GF-D8 (cell line): ENCODE measurements at places on chromosomes 2 and 18.

DNA sequence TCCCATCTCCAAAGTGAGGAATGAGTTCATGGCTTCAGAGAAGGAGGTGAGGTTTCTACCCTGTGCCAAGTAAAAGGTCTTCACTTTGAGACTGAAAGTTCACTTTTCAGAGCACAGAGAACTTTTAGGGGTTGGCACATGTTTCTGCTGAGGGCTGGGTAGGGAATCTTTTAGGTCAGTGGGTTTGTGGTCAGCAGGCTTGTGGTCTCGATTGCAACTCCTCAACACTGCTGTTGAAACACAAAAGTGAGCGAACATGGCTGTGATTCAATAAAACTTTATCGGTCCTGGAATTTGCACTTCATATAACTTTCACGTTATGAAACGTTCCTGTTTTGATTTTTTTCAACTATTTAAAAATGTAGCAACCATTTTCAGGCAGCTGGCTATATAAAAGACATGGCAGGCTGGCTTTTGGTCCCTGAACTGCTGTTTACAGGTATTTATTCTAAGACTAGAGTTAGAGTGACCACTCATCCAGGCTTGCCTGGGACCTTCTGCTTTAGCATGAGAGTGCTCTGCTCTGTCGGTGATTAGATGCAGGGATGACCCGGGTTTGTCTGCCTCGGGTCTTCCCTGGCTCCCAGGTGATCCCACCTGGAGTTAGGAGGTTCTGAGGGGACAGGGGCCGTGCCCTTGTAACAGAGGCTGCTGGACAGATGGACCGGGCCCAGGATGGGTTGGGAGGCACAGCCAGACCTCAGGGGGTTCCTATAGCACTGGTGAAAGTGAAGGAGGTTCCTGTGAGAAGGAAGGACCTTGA is 62.7 kb upstream of the TAF1B start:
- DNase-seq, result peak; percentile 34

DNA sequence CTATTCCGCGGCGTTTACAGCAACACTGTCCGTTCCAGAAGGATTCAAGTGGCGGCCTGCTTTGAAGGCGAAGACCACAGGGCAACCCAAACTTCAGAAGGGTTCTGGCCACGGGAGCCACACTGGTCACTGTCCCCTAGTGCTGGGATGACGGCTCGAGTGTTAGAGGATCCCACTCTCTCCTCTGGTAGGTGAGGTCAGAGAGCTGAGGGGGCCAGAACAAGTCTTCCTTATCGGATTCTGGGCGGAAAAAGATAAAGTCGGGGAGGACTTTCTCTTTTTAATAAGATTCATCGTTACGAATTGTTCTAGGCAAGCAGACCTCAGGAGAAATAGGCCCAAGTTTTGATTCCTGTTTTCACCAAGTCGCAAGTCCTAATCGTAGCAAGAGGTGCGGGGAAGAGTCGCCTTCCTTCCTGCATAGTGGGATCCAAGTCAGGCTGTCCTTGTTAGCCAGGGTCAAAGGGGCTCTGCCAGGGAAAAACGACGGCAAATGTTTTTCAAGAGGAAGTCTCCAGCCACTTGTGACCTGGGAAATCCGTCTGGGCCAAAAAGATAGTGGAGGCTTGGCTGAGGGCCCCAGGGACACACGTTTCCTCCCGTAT is 864 bp upstream of the MYL12A start:
- DNase-seq, result no peak

GRCh38 chr2:74474481-74474880 is 2.0 kb upstream of the MRPL53 start:
- no peak for DNase-seq

- no peak for DNase-seq
Measured at GRCh38 chr18:3449512-3450011, 410 bp upstream of the TGIF1 start.

GRCh38 chr2:12106440-12107080 is 360.1 kb downstream of the LPIN1 start:
- no peak for DNase-seq

- DNase-seq, result no peak
Measured at GRCh38 chr2:170106102-170106840, 71.7 kb upstream of the MYO3B start.

DNA sequence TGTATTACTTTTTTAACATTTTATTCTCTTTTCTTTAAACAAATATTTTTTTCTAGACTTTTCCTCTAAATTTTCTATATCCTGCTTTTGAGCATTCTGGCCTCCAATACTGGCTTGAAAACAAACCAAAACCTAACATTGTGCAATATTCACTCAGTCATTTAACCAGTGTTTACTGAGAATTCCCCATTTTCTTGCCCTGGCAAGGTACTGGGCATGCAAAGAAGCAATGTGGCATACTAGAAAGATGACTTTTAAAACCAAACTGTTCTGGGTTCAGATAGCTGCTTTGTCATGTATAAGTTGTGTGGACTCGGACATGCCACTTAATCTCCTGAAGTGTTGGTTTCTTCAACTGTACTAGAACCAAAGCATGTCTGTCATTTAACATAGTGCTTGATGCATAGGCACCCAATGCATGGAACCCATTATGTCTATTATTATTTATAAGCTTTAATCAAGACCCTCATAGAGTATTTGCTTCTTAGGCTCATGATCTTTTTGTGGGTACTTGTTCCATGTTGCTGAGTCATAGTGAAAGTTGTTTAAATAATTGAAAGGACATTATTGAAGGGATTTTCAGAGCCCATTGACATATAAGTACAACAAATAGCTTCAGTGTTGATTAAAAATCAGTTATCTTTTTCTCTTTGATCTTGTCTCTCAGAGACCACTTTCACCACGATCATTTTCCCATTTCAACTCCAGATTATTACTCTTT is 185.4 kb upstream of the OSR1 start:
- DNase-seq, result no peak

GRCh38 chr2:23468474-23469141 is 83.6 kb downstream of the KLHL29 start:
- DNase-seq, result no peak

DNA sequence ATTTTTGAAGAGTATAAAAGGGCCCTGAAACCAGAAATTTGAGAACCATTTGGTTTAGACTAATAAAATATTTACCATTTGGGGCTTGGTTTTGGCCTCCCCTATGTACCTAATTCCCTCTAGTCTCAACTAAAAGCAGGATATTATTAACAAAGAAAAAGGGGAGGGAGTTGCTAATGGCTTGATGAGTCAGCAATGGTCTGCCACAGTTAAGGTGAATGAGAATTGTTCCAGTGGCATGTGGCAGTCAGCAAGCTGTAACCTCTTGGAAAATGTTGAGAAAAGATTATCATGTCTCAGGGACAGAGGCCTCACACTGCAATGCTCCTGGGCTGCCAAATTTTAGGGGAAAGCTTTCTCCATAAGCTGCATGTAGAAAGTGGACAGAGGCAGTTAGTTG is 20.1 kb upstream of the SLC39A10 start:
- DNase-seq, result no peak

GRCh38 chr18:78295262-78295661 is 684.4 kb upstream of the SALL3 start:
- DNase-seq, result no peak

GRCh38 chr18:5909125-5909524 is 13.8 kb upstream of the TMEM200C start:
- no peak for DNase-seq

DNA sequence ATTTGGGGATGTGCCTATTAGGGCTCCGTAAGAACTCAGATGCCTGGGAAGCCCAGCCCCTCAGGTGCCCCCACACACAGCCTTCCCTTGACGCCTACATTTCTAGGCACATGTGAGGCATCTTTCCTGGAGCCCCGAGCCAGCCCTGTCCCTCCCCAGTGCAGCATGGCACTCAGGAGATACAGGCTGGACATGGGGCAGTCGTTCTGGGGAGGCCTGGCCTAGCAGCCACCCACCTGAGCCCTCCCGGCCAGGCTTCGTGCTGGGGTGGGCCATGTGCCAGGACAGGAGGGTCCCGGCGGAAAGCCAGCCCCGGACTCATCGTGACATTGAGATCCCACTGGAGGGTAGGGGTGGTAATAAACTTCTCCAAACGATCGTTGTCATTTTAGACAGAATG is 15.2 kb downstream of the BOK start:
- no peak for DNase-seq

GRCh38 chr2:170217778-170218251 is 39.9 kb downstream of the MYO3B start:
- DNase-seq, result no peak

DNA sequence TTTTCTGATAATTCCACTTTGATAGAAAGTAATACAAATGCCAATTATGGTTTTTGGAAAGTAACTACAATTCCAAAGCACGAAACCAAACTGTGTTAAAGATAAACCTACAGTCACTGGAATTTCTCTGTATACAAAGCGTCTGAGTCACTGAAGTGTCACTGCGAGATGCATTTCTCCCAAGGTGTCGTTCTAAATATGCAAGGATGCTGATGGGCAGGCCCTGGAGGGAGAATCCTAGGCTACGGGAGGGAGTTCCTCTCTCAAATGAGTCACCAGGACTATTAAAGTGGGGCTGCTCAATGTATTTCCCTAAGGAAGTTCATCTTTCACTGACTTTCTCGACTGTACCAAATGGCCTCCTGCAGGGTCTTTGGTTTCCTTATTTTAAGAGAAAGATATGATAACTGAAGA is 163.8 kb upstream of the STK17B start:
- no peak for DNase-seq

- no peak for DNase-seq
Measured at GRCh38 chr2:46306988-46307655, 9.9 kb downstream of the EPAS1 start.

- DNase-seq, result no peak
Measured at GRCh38 chr2:163736433-163737189, 803 bp upstream of the FIGN start.

- DNase-seq, result no peak
Measured at GRCh38 chr2:190575263-190575662, 40.7 kb upstream of the NEMP2 start.

- no peak for DNase-seq
Measured at GRCh38 chr2:47534179-47534919, 131.4 kb downstream of the MSH2 start.

DNA sequence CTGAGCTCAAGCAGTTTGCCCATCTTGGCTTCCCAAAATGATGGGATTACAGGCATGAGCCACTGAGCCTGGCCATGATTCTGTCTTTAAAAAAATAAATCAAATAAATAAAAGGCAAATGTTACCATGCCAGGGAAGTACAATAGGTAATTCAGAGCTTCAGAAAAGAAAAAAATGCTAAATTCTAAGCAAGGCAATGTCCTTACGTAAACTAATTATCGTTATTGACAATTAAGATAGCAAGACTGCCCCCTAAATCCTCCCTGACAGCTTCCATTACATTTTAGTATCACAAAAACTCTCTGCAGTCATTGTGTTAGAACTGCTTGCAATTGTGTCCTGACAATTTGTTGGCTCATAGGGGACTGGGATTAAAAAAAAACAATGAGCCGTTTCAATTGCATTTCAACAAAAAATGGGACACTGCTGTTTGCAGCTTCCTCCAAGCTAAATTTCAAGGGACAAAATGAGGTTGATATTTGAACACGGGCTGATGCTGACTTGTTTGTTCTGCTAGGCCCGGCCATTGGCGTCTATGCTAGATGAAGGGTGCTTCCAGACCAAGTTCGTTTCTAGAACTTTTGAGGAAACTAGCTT is 88.9 kb downstream of the MOGAT1 start:
- DNase-seq, result no peak

GRCh38 chr18:75482880-75483279 is 55.4 kb upstream of the SMIM21 start:
- no peak for DNase-seq

DNA sequence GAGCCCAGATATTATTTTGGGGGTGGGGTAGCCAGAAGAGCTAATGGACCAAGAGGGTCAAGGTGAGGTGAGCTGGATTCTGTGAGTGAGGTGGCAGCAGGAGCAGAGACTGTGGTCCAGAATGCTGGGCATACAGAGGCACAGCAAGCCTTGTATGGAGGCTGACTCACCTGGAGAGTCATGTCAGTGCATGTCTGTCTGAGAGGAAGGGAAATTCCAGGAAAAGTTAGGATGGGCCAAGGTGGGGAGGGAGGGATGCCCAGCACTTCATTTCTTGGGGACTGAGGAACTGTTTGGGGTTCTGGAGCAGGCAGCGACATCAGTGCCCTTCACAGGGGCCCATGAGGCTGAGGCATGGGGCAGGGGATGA is 21.1 kb downstream of the PER2 start:
- no peak for DNase-seq

DNA sequence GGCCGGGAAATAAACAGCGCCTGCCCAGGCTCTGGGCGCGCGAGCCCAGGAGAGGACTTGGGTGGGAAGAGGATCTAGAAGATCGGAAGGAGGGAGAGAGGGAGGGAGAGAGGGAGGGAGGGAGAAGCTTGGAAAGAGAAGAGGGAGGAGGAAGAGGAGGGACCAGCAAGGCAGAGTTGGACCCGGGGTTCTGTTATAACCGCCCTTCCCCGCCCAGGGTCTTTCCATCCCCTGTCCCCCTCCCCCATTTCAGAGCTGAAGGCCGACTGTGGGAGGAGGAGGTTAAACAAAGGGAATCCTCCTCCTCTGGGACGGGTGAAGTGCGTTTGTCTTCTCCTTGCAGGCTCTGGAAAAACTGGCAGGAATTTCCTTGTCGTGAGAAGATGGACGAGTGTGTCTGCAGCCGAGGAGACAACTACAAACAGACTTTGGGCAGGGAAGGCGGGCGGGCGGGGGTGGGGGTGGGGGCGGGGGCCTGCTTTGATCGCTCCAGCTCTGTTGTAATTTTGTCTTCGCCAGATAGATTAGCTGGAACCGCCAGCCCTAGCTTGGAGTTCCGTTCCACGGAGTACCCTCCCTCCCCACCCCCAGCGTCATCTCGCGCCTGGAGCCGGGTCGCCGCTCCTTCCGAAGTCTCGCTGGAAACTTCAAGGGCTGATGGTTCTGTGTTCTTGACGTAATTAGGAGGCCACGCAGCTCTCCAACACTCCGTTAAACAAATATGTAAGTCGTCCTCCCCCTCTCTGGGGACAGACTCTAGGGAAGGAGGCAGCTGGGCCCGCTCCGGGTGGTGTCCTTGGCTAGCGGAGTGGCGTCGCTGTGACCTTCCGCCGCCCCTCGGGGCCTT is 6.4 kb upstream of the SP9 start:
- no peak for DNase-seq

DNA sequence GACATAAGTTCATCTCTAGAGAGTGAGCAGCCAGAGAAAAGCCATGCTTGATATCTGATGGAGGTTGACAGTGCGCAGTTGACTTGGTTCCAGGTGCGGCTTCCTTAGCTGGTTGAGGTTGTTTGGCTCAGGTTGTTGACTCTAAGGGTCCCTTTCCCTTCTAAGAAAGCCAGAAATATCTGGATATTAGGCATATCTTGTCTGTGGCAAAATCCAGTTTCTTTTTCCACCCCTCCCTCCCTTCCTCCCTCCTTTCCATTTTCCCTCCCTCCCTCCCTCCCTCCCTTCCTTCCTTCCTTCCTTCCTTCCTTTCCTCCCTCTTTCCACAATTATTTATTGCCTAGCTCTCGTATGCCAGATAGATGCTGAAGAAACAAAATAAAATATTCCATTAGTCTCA is 82.6 kb upstream of the TNP1 start:
- no peak for DNase-seq

- no peak for DNase-seq
Measured at GRCh38 chr2:241984658-241985057, 115.1 kb downstream of the RTP5 start.

DNA sequence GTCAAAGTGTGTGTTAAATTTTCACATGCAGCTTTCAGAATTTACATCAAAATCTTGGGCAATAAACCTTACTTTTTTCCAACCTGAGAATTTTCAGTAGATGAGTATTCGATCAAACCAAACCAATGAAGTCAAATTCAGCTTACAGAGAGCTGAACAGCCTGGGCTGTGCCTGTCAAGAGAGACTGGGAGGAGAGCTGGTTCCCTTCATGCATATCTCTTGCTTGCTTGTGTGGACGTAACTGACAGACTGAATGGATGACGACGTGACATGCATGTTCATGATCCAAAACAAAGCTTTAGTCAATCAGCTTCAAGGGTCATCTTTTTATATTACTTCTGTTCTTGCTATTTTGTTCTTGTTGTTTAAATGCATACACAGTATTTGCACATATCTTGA is 145.2 kb downstream of the GALNT3 start:
- no peak for DNase-seq
